ENCODE measurements at places on chromosomes 1 and 21.

- no peak for DNase-seq
These were observed 55.3 kb downstream of the NME7 start for GRCh38 chr1:169312084-169312954.

- DNase-seq = no peak
These were observed 933 bp downstream of the ANKRD34A start for GRCh38 chr1:145963265-145964019.

- DNase-seq = no peak
These were observed 71.6 kb upstream of the SMYD2 start for GRCh38 chr1:214209260-214209808.

- DNase-seq = no peak
These were observed 960 bp downstream of the PCSK9 start for GRCh38 chr1:55040083-55040932.

DNA sequence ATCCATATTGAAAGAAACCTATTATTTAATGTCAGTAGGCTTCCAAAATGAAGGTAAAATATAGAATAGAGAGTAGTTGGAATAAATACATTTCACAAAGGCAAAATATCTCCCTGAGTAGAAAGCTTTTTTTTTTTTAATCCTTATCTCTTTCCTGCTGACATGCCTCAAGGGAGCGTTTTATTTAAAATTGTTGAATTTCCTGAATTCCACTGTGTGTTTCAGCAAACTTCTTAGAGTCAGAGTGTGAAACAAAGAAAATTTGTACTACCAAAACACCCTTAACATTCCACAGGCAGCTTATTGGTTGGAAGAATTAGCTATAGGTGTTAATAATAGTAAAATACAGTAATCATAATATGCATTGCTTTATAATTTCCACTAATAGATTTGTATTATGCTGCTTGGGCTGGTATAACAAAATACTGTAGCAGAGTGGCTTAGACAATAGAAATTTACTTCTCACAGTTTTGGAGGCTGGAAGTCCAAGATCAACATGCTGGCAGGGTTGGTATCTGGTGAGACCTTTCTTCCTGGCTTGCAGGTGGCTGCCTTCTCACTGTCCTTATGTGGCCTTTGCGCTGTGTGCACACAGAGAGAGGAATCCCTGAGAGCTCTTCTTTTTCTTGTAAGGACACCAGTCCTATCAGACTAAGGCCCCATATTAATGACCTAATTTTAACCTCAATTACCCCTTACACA is 468.4 kb upstream of the C1orf87 start:
- DNase-seq = no peak

- DNase-seq = no peak
These were observed 136.8 kb downstream of the RHOU start for GRCh38 chr1:228872080-228872479.

DNA sequence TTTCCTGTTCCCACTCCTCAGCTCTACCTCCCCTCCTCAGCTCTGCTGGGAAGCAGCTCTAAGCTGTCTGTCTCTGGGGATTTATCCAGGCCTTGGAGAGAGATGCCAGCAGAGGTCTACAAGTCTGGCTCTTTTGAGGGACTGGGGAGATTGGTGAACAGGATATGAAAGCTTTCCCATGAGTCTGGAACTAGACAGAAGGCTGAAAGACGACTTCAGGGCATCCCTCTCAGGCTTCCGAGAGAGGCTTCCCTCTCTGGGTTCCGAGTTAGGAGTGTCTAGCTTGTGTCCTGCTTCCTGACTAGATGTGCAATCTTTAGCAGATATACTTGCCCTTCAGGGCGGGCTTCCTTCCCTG is 733 bp downstream of the TMEM35B start:
- no peak for DNase-seq

DNA sequence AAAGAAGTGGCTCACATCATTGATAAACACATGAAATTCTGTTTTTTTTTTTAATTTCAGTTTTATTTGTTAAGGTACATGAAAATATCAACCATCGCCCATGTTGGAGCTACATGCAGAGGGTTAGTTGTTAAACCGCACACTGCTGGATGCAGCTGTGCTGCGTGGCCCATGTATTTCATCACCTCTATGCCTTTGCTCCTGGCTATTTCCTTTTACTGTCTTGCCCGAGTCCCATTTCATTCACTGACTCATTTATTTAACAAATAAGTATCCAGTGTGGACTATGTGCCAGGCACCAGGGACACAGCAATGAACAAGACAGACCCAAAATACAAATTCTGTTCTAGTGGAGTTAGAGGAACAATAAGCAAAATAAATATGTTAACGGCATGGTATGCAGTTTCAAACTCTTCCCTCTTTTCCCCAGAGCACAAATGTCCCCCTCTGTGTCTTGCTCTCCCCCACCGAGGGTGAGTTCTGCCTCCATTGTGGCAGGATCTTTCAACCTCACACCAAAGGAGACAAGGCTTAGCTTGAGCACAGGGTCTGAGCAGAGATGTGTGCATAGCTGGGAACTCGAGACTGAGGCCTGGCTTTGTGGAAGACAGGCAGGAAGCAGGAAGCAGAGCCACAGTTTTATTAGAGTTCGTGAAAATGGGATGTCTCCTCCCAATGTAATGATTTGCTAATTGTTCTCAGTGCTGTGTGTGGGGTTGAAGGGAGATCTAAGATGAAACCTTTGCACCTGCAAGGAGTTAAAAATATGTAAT is 44.6 kb downstream of the MAN1C1 start:
- no peak for DNase-seq

GRCh38 chr1:10692401-10693021 is 103.9 kb downstream of the CASZ1 start:
- no peak for DNase-seq

DNA sequence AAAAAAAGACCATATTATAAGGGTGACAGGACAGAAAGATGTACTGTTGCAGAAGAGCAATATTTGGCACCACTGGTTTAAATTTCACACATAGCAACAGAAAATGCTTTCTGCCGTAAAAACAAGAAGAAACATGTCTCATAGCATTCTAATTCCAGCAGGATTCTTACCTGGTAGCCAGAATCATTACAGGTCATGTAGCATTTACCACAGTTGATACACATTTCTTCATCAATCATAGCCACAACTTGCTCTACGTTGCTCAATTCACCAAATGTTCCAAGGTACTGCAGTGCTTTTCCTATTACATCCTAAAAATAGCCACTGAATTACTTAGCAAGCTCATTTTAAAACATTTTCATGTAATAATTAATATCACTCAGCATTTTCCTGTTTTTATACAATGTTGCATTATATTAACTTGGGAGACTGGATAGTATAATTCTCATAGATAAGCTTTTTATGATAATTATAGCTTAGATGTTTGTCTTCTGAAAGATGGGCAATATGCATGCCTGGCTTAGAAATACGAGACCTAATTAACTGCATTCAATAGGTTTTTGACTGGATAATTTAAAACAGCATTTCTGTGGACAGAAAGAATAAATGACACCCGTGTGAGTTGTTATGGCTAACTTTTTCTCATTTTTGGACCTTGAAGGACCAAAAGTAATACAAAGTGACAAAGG is 360.7 kb downstream of the PTBP2 start:
- DNase-seq = no peak

GRCh38 chr1:225942574-225942973 is 1.6 kb upstream of the LEFTY2 start:
- DNase-seq = no peak

DNA sequence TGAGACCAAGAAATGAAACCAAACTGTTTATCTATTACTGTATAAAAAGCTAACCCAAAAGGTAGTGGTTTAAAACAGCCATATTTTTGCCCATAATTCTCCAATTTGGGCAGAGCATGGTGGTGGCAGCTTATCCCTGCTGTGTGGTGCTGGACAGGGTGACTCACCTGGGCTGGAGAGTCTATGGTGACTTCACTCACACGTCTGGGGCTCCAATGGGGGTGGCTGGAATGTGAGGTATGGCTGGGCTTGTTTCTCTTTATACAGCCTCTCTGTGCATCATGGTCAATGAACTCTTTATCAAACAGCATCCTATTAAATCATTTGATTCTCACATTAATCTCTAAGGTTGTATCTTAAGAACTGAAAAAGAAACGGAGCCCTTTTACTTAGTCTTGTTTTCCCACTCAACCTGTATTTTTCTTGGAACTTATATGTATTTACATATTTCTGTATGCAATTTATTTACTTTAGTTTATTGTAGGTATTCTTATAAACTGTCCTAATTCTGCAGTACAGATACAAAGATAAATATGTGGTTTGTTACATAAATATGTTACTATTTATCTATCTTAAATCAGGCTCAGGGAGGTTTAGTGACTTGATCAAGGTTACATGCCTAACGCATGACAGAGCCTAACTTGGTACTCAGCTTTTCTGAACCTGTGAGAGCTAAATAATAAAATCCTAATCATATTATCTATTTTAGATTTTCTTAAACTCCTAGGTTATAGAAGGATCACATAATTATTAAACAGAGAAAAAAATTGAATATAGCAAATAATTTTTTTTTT is 37.5 kb upstream of the WLS start:
- DNase-seq = no peak

DNA sequence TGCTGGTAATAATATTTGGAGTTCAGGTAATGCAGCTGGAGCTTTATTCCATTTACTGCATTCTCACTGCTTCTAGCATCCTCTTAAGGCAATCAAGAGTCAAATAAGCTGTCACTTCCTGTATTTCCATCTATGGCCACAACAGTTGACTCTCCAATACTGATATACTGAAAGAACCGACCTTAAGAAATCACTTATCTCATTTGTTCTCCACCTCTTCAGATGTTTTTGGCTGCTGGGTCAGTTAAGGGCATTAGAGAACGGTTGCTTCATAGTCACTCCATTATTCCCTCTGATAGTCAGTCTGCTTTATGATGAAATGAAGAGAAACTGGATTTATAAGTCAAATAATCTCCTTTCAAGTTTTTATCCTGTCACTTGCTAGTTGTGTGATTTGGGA is 14.2 kb upstream of the RGS4 start:
- no peak for DNase-seq

DNA sequence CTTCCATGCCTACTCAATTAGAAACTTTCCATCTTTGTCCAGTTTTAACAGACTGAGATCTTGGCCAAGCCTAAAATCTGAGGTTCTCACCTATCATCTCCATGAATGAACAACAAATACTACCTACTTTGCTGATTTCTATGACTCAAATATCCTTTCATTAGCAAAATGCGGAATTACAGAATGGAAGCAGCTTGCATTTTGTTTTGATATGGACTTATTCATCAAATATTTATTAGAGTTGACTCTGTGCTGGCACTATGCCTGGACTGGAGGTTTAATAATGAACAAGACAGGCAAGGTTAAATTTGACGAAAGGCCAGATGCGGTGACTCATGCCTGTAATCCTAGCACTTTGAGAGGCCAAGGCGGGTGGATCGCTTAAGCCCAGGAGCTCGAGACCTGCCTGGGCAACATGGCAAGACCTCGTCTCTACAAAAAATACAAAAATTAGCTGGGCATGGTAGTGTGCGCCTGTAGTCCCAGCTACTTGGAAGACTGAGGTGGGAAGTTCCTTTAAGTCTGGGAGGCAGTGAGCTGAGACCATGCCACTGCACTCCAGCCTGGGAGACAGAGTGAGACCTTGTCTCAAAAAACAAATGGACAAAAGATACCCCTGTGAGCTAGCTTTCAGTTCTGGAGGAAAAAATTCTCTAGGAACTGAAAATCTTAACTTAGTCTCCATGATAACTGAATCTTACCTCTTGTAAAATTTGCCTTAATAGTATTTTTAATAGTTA is 29.4 kb upstream of the SOD1 start:
- DNase-seq = no peak

GRCh38 chr1:231544943-231545592 is 16.6 kb downstream of the TSNAX start:
- DNase-seq = no peak

GRCh38 chr1:230158415-230159291 is 91.6 kb downstream of the GALNT2 start:
- DNase-seq = no peak

GRCh38 chr21:29237110-29238052 is 61.3 kb upstream of the BACH1 start:
- no peak for DNase-seq

- no peak for DNase-seq
These were observed 48.3 kb downstream of the DDR2 start for GRCh38 chr1:162680419-162681121.

GRCh38 chr1:58580186-58580585 is 3.1 kb upstream of the TACSTD2 start:
- DNase-seq = peak; percentile 3

DNA sequence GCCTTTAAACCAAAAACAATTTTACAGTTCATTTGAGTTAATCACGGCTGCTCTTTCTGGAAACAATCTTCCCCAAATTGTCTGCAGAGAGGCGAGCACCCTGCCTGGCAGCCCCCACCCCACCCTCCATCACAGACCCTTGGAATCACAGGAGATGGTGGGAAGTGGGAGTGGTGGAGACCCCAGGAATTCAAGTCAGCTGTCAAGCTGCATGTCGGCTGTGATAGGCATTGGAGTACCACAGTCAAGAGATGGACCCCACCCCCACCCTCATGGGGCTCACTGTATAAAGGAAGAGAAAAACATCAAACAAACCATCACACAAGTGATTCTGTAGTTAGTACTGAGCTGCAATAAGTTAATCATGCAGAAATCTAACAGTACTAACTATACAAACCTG is 360.4 kb downstream of the MATN1 start:
- DNase-seq = no peak

DNA sequence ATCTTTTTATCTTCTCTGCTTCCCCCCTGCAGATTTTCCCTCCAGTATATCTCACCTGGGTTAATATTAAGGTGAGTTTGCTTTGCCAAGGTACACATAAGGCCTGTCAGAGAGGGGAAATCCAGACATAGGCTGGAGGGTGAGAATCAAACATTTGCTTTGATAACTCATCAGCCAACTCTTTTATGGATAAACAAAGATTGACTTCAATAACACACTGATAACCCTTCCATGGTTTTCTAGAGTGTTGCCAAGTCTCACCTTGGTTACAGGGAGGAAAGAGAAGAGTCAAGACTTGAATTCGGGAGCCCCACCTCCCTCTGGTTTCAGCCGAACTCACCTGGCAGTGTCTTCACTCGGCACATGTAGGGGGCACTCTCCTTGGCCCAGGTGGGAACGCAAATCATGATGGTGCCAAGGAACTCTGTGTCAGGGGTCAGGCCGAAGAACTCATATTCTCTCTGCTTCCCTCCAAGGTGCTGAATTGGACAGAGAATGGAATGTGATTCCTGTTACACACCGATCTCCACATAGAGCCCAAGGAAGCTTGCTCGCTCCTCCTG is 15.1 kb downstream of the IL22RA1 start:
- no peak for DNase-seq
